ENCODE measurements at places on chromosomes 11 and 22.

DNA sequence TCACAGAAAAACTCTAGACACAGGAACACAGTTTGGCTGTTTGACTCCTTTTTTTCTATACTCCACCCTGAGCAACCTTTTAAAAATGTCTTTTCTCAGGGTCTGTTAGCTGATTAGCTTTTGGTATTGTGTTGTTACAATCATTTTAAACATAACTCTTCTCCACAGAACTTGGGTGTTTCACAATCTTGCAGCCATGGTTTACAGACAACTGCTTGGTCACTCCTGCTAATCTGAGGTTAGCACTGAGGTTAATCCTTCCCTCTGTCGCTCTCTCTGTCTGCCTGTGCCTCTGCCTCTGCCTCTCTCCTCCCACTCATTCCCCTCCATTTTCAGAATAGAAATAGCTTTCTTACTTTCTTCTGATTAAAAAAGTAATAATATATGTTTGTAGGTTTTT, 62.4 kb upstream of the ZBED5 start:
- DNase-seq, result peak; percentile 35

DNA sequence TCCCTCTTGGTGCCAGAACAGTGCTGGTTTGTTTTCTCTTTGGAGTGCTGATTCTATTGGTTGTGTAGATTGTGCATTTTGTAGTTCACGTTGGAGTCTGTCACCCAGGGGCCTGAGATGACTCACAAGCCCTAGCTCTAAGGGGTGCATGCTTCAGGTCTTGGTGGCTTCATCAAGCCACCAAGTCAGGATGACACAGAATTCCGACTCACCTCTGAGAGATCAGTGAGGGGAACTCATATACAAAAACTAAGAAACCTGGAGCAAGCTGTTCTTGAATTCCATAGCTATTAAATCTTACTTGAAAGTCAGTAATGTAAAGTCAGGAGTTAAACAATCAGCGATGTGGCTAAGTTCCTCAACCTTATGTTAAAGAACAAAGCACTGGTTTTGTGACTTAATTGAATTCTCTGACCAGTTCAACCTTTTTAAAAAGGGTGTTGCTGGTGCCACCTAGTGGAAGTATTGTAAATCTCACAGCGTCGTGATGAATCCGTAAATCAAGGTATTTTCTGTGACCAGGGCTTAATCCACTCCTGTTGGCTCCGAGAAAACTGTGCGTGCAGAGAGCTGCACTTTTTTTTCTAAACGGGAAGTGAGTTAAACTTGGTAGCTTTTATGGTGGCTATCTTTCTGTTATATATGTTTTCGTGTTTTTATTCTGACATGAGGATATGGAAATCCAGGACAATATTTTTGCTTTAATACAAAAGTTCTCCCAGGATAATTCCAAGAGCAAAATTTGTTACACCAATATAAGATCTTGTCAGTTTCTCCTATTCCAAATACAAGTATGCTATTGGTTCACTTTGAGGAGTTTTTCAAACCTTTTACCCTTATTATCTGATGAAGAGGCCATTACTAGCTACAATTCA, 14.6 kb downstream of the MMP13 start:
- no peak for DNase-seq

- no peak for DNase-seq
These were observed 32.5 kb upstream of the LMO2 start for GRCh38 chr11:33924341-33924740.

DNA sequence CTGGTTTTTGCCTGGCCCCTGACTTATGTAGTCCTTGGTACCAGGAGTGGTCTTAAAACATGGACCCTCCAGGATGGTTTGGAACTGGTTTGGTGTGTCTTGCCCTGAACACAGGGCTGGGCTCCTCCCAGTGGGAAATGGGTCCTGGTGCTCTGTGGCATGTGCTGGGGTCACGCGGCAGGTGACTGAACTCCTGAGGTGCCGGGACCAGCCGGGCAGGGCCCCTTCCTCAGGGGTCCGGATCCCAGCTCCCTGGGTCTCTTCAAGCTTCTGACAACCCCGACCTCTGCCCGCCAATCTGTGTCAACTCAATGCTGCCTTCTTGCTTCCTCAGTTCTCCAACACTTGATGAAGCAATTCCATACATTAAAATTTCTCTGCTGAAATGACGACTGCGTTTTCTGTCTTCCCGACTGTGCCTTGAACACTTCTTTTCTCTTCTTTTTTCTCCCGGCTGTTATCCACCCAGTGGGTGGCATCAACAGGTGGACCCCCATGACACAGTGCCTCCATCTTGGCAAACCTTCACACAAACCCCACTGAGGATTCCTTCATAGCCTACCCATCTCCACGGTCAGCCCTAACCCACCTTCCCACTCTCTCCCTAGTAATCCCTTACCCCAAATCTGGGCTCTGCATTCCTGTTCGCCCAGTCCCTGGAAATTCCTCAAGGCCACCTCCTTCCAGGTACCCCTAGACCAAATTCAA, 4.4 kb downstream of the IFT27 start:
- no peak for DNase-seq

DNA sequence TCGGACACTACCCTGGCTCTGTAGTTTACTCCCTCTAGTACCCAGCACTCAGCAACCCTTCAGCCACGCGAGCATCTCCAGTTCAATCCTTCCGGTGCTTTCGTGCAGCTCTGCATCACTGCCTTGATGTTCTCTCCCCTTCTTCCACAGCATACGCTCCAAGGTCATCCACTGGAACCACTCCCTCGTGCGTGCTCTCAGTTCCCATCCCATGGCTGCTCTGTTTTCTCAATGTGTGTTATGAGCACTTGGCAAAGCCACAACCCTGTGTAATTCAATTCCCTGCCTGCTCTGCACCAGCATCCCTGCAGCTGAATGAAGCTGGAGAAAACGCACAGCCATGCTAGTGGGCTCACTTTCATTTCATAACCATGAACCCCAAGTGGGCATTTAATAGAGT, 38.5 kb upstream of the NFRKB start:
- no peak for DNase-seq

DNA sequence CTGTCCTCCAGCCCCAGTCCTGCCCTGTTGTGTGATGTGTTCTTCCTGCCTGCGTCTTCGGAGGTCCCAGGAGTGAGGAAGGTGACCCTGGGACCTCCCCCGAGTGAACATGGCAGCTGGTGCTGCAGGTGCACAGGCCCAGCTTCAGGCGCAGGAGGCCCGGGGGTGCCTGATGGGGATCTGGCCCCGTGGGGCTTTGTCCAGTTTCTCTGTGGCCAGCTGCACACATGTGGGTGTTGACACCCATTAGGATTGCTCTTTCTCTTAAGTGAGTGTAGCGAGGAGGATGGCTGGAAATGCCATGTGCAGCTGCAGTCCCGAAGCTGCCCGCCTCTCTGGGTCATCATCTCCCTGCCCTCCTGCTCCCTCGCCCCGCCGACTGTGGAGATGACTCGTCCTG, 1279.7 kb downstream of the BRD1 start:
- no peak for DNase-seq

- DNase-seq, result no peak
These were observed at the start of gene IRAG1 for GRCh38 chr11:10693509-10694081. TSS of gene IRAG1 (minus strand) at chr11:10693755. CDS start at chr11:10693602, 153 bp downstream.

DNA sequence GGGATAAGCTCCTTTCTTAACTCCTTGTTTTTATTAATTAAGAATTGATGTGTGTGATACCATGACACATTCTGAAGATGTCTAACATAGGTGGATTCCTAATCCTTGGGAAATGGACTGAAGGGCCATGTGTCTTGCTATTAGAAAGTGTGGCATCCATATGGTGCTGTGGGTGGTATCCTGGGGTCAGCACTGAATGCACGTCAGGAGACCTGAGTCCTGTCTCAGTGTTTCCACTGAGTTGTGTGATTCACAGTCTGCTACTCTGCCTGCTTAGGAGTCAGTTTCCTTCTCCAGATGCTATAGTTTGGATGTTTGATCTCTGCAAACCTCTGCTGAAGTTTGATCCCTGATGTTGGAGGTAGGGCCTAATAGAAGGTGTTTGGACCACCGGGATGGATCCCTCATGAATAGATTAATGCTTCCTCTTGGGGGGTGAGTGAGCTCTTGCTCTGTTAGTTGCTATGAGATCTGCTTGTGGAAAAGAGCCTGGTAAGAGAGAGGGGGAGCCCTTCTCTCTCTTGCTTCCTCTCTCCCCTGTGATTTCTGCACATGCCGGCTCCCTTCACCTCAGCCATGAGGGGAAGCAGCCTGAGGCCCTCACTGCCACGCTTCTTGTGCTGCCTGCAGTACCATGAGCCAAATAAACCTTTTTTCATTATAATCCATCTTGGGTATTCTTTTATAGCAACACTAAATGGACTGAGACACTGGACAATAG, 666.5 kb downstream of the NTM start:
- DNase-seq, result no peak

DNA sequence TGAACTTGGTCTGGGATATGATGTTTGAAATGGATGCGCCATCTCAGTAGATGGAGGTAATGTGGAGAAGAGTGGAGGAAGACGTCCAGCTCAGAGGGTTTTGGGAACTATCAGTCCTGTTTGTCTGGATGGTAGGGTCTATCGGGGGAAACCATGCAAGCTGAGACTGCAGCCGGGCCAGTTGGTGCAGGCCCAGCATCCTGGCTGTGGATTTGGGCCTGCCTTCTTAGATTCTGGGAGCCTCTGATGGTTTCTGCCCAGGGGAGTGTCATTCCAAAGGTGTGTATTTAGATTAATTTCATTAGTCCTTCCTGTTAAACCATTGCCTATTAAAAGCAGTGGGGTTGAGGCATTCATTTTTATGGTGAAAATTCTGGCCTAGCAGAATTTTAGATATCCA, 31.6 kb downstream of the BMAL1 start:
- no peak for DNase-seq

DNA sequence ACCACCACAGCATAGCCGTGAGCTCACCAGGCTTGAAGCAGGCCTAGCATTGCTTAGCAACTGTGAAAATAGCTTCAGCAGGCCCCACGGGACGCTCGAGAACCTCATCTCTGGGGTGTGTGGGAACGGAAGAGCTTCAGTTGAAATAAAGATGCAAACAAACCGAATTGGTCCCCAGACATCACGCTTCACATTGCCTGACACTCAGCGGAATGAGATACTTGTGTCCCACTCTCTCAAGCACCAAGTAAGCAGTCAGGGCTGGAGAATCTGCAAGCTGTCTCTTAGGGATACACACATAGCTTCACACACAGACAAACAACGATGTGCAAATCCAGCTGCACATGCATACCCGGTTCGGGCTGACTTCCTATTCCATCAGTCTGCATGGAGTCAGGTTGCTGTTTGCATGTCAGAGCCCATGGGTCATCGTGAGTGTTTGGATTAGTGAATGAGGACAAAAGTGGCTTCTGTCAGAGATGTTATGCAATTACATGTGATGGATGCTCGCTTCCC, 205.7 kb downstream of the SNX19 start:
- no peak for DNase-seq
